Stomach (tissue), 19 donors: ENCODE measurements at places on chromosomes 3 and 15. TPM values are rescaled to one million over a fixed set of nuclear protein-coding genes. Genes with fewer than 3 reads are reported as not detected.

FBXO40 gene
- total RNA-seq: not detected

TYRO3 gene
- total RNA-seq: 10.5 TPM

ARPC4 gene
- 150 TPM for total RNA-seq

DNA sequence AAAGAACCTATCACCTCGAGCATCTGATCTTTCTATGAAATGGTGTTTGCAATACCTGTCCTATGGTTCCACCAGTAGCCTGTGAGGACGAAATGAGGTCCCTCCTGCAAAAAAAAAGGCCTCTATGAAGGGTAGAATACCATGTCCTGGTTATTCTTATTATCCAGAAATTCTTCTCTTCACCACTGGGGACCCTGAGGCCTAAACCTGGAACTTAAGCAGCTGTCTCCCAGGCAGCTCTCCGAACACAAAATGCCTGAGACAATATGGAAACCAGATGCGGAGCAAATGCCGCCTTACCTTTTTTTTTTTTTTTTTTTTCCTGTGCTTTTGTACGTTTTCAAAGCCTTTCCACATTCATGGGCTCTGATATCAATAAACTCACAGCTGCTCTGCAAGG, 62.1 kb upstream of the WNT5A start:
- no peak for DNase-seq

DNA sequence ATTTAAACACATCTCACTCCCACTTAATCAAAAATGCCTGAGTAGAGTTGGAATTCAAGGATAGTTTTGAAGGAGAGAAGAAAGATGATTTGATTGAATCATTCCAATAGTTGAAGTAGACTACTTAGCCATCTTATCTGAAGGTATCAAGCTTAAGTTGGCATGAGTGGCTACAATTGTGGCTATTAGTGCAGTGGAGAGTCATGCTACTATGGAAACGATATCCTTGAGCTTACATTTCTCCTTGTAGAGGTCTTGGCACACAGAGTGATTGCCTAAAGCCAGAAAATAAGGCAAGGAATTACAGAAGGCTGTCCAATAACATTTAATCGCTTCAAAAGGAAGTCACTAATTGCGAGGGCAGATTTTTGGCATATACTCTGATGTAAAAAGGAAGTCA, 1022.7 kb downstream of the IGSF11 start:
- DNase-seq: no peak

DNA sequence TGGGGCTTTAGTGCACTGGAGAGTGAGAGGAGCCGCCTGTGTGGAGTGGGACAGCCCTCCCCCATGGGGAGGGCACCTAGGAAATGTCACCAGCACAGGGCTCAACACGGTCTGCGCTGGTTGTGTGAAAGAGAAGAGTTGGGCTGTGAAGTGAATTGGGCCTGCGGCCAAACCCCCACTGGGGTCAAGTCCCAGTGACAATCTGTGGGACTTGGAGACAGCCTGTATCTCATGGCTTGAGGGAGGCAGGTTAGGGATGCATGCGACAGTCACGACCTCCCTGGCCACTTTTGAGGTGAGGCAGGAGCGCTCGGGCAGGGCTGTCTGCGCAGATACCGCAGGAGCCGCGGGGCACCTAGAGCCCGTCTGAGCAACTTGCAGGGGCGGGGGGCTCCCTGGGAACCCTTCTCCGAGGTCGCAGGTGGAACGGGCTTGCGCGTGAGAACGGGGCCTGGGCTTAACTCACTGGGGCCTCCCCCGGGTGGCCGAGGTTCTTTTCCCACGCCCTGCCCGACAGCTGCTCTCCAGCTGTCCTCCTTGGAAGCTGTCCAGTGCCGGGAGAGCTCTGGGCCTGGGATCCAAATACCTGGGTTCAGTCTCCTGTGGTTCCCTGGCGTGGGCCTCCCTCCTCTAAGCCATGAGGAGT, 77.4 kb downstream of the SNRK start:
- DNase-seq: no peak
